Activated CD4-positive, alpha-beta T cell treated with anti-CD3 and anti-CD28 coated beads, Interleukin-2, amount 50 U/mL, for 16 hours (primary cell): ENCODE measurements at places on chromosomes 4 and X.

DNA sequence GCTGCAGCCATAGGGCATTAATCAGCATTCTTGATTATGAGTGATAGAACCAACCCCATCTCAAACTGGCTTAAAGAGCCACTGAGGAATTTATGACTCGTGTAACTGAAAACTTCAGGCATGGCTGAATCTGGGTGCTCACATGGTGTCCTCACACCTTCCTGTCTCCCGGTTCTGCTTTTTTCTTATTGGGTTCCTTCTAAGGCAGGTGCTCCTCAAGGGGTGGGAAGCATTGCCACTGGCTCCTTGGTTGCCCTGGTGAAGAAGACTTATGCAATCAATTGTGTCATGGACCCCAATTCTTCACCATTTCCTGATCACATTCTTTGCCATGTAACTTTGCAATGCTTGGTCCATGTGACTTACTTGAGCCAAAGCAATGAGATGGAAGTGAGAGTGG, 4.3 kb upstream of the ZCCHC4 start:
- no peak for DNase-seq

DNA sequence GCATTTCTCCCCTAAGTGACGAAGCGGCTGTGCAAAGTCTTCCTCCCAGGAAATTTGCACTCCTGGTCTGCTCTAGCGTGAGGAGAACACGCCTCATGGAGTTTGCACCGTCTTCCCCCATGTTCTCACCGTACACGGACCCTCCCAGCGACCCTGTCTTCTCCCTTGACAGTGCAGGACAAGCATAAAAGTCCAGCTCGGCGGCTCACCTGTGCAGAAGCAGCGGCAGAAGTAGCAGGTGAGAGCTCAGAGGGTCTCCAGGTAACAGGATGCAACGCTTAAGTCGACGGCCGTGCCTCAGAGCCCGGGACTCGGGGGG, 314 bp downstream of the P2RY8 start:
- DNase-seq, result no peak

DNA sequence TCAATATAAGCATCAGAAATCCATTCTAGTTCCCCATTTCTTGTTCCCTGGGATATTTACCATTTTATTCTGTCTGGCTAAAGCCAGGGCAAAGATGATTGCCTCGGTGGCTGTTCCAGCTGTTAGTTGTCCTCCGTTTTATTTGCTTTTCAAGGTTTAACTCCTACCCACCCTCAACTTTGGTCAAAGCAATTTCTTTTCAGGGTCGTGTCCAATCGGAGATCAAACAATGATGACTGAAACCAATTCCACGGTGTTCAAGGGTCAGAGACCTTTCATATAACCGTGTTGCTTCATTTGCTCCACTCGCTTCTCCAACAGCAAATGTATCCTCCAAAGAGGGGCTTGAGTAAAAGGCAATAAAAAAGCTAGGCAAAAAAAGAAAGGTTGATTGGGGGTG, 193.5 kb upstream of the FTHL17 start:
- DNase-seq, result no peak

- no peak for DNase-seq
These were observed 272.8 kb upstream of the TENM3 start for GRCh38 chr4:181970366-181970765.

DNA sequence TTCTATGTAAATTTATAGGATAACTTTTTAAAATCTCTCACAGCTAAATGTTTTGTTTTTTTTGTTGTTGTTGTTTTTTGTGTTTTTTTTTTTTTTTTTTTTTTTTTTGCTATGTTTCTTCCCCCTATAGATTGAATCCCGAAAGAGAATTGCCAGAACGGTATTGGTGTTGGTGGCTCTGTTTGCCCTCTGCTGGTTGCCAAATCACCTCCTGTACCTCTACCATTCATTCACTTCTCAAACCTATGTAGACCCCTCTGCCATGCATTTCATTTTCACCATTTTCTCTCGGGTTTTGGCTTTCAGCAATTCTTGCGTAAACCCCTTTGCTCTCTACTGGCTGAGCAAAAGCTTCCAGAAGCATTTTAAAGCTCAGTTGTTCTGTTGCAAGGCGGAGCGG, 4.1 kb downstream of the BRS3 start:
- DNase-seq, result no peak

GRCh38 chr4:74501579-74501978, 56.6 kb downstream of the AREG start:
- no peak for DNase-seq

- no peak for DNase-seq
These were observed 133.8 kb downstream of the LDB2 start for GRCh38 chr4:16764622-16765021.

DNA sequence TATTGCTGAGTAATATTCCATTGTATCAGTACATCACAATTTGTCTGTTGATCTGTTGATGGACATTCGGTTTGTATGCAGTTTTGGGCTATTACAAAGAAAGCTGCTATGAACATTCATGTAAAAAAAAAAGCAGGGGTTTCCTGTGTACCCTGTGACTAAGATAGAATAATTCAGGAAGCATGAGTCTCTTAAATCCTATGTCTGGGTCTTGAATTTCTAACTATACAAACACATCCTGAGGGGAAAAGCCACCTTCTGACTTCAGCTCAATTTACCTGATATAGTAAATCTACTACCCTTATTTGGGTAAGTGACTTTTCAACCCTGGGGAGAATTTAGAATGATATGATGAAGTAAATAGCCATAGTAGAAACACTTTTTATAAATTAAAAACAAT, 94.6 kb upstream of the FUNDC1 start:
- DNase-seq, result no peak

DNA sequence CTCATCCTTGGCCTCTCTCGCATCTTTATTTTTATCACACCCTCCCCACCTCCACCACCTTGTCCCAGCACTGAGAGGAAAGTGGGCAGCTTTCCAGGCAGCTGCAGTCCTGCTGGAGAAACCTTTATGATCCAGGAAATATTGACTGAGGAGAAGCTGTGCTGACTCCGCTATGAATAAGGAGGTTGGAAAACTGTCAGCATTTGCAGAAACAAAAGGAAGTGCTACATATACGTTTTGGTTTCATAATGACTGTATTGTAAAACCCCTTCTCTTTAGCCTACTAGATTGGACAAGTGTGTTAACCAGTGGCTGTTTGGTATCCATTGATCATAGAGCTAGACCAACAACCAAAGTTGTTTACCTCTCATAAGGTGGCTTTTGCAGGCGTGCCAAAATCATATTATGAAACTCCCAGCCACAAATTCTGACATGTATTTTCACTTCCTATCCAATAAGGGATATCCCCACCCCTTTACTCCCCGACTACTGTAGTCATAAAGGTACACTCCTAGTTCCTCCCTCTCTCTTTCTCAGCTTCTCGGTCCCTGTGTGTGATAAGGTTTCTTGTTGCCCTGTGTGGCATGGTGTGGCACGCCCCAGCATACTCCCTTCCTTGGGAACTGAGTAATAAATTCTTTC, 88.4 kb downstream of the GPR143 start:
- DNase-seq, result peak; percentile 90

DNA sequence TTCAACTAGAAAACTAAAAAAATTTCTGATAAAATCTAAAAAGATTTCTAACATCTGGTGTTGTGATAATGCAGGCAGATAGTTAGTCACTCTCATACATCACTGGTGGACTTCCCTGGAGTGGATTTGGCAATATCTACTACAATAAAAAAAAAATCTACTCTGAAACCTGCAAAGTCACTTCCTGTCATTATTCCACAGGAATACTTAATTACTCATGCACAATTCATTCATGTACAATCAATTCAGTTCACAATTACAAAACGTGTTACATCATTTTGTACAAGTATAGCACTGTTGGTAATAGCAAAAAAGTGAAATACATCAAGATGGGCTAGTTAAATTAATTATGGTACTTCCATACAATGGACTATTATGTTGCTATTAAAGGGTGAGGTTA, 16.5 kb upstream of the RHOH start:
- no peak for DNase-seq

DNA sequence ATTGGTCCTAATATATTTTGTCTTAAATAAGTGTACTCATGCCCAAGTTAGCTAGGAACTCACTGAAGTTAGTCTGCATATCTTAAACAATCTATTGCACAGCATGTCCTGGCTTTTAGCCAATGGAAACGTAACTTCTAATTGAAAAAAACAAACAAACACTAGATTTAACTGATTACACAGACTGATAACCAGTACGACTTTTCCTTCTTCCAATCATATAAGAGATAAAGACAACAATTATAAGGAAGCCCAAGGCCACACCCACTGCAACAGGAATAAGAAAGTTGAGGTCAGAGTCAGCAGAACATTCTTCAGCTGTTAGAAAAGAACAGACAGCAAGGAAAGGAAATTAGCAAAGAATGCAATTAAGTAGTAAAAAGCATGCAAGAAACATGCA, 40.8 kb downstream of the LAMP2 start:
- DNase-seq, result no peak

DNA sequence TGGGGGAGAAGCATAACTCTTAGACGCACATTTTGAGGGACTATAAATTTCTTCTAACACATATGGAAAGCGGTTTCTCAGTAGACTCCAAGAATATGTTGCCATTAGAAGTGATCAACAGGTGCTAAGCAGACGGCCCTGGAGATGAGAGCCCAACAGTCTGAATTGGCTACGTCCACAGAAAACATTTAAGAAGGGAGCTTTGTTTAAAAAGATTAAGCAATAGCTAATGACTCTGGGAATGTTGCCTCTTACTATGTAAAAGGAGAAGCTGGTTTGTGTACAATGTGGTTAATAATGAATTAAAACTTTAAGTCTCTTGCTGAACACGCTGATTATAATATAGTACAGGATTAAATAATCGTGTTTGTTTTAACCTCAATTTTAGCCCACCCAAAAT, 399.5 kb downstream of the SMARCA1 start:
- DNase-seq, result no peak

DNA sequence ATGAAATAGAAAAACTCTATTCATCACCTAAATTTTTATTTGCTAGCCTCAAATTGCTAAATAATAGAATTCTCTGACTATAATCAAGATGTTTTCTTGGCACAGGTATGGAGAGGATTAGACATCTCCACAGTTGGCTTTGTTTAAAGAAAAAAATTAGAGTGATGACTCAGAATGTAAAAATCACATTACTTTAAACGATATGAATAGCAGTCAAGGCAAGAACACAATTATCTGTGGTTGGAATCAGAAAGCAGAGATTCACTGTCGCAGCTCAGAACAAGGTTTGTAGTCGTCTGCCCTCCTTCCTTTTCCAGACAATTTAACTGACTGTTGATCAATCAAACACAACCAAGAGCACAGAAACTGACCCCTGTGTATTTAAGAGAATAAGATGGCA, 32.2 kb upstream of the CCKAR start:
- DNase-seq, result no peak

DNA sequence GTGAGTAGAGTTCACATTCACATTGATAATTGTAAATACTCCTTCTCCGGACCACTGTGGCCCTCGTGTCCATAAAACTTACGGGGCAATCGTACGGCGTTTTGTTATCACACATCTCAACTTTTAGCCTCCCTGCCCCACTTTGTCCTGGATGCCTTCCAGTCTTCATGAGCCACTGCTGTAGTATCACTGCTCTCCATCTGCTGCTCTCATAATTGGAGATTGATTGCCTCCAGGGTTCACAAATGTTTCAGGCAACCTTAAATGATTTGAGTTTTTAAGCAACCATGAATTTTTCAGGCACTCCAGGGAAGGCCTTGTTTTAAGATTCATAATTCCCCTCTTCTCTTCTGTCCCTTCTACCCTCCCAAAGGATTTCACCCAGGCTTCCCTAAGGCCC, 28.4 kb downstream of the ALPK1 start:
- no peak for DNase-seq

- DNase-seq, result no peak
These were observed 1.2 kb upstream of the TRPC5 start for GRCh38 chrX:112083624-112084326.

GRCh38 chr4:98720871-98721480, 62.6 kb upstream of the TSPAN5 start:
- no peak for DNase-seq

- no peak for DNase-seq
These were observed 17.5 kb downstream of the PRSS12 start for GRCh38 chr4:118335324-118335723.

DNA sequence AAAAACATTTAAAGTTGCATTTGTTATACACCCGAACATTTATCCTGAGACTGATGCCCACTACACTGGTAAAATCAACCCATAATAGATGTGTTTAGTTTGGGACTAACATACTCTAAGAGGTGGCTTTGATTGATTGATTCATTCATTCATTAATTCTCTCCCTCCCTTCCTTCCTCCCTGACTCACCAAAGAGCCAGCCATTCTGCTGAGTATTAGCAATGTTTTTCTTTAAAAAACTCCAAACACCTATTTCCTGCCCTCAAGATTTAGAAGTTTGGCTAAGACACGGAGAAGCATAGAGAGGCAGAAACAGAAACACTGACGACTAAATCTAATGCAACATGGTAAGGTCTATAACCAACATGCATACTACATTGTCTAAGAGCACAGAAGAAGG, 88.9 kb downstream of the RASL11B start:
- DNase-seq, result no peak

- no peak for DNase-seq
These were observed 48.3 kb downstream of the SEL1L3 start for GRCh38 chr4:25814301-25815136.

DNA sequence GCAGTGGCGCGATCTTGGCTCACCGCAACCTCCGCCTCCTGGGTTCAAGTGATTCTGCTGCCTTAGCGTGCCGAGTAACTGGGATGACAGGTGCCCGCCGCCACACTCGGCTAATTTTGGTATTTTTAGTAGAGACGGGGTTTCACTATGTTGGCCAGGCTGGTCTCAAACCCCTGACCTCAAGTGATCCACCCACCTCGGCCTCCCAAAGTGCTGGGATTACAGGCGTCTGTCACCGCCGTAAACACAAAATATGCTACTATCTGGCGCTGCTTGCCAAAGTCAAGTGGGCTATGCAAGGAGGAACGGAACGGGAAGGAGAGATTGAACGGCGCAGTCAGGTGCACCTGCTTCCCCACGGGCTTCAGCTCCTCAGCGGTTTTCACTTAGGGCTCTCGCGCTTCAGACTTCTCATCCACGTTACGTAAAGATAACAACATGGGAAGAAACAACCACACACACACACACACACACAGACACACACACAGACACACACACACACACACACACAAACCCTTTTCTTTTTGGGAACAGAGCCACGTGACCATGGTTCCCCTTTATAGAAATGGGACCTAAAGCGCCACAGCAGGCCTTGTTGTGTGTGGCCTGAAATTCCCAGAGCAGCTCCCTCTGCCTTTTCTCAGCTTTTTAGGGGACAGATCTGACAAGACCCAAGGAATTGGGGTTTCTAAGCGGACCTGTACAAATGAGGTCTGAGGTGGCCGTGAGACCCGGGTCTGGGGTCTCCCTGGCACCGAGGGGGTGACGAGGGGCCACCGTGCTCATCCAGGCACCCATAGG, 1.5 kb downstream of the P2RY8 start:
- DNase-seq, result peak; percentile 74

- no peak for DNase-seq
These were observed 332.5 kb downstream of the C4orf33 start for GRCh38 chr4:129428454-129428853.

GRCh38 chr4:135485371-135485770, 1283.8 kb upstream of the PABPC4L start:
- DNase-seq, result no peak

- no peak for DNase-seq
These were observed 50.2 kb downstream of the SUPT20HL1 start for GRCh38 chrX:24410514-24411189.
